NCI-H1105 (cell line): ENCODE measurements at places on chromosomes 6 and 20.

DNA sequence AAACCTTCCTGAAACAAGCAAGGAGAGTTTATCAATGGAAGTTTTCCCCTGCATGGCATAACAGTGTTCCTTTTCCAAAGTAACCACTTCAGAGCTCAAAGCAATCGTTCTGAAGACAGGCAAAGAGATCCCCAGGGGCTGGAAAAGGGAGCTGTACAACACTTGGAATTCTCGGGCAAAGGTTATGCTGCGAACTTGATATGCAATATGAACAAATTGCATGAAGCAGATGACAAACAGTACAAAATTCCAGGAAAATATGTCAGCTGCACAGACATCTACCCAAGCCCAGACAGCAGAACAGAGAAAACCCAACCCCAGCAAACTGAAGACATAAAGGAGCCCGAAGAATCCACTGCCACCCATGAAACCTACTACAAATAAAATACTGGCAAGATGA lies 18.4 kb downstream of the POPDC3 start:
- no peak for DNase-seq

DNA sequence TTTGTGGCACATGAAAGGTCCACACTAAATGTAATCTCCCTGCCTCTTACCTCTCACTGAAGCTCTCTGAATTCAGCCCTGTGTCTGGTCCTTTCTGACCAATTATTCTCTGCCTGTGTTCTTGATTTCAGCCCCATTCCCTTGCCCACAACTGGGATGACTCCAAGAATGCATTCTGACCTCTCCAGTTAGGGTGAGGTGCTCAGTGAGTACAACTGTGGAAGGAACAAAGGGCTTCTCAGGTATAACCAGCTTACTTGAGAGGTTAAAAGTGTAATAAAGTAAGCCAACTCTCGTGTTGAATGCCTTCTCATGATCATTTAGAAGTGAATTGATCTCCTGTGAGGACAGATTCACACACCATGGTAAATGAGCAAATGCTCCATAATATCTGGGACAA lies 88.1 kb downstream of the GCLC start:
- DNase-seq, result no peak

- no peak for DNase-seq
Measured at GRCh38 chr6:144725736-144726522, 440.8 kb downstream of the UTRN start.

DNA sequence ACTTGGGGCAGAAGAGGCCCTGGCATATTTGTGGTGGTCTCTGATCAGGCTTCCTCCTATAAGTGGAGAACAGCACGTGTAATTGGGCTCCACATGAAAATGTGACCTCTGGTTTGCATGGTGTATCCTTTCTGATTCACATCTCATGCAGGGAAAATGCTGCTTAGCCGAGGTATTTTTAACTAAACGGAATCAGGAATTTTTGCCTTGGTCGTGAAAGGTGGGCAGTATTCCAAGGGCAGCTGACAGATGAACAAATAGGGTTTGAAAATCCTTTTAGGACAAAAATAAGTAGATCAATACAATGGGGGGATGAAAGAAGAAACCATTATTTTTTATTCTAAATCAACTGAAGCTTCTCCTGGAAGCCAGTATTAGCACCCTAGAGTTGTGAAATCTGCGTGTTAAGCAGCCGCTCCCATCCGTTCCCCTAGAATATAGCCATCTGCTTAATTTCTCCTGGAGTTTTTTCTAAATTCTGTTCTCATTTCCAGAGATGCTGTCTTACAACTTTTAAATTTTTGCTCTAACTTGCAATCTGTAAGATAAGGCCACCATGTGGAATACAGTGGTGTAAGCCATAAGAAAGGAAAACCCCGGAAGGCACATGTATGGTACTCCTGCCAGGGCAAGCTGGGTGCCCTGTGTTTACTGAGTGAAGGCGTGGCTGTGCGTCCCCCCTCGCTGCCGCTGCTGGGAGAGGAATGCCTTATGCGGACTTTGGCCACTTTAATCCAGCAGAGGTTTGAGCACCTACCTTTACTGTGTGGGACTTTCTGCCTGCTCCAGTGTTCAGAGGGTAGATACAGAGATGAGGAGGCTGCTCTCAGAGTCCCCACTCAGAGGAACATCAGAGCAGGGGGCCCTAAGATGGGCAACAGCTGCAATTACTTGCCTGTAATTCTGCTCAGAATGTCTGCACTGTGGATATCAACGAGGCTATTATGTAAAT lies 52.4 kb downstream of the SYNJ2 start:
- no peak for DNase-seq

GRCh38 chr6:74870403-74870802 lies 335.4 kb downstream of the COL12A1 start:
- DNase-seq, result no peak

GRCh38 chr6:167826230-167826895 lies 348 bp upstream of the AFDN start:
- peak; percentile 70 for DNase-seq

DNA sequence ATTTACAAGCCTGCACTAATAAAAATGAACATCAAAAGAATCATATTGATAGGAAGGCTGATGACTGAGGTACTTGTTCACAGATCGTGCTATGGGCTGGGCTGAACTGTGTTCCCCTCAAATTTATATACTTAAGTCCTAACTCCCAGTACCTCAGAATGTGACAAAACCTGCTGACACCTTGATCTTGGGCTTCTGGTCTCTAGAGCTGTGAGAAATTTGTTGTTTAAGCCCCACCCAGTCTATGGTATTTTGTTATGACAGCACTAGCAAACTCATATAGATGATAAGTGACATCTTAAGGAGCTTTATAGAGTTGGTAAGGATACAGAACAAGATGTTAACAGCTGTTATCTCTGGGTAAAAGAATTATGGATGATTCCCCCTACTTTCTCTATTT lies 13.8 kb downstream of the UBE2V1 start:
- DNase-seq, result no peak

- peak; percentile 24 for DNase-seq
Measured at GRCh38 chr6:10409731-10410206, 5.1 kb downstream of the TFAP2A start.

DNA sequence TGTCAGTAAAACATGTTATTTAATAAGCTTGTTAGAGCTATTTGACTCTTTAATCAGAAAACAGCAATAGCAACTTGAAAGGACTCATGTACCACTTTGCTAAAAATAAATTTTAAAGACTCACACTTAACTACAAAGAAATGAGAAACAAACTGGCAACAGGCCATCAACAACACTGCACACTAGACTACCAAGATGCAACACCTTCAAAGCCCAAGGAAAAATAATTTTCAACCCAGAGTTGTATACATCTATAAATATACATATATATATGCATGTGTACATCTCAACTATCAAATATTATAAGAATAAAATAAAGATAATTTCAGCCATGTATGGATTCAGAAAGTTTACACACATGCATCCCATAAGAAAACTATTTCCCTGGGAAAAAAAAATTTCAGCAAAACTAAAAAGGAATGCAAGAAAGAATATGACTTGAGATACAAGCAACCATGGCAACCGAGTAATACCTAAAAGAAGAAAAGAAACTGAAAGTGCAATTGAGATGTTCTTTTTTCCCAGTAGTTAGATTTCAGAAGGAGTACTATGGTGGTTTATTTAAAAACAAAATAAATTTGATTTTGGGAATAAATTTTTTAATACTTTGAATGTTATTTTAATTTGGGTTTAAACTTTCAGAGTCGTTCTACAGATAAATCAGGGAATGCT lies 303.8 kb downstream of the UBE3D start:
- no peak for DNase-seq

- no peak for DNase-seq
Measured at GRCh38 chr6:21222656-21223055, 370.9 kb upstream of the SOX4 start.

DNA sequence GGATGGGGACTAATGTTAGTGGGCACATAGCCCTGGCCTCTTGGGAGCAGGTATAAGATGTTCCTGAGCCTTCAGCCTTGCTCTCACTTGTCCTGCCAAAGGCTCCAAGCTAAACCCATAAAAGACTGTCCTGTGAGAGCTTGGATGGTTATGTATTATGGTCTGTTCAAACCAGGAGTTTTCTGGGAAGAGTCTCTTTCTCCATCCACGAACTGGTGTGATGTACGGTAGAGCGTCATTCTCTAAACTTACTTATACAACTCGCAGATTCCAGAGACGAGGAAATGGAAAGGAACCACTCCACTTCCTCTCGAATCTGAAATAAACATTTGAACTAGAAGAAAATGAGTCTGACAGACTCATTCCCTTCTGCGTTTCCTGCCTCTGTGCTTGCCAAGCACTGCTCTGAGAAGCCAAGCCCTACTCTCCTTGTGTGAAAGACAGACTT lies 5.3 kb downstream of the SOBP start:
- DNase-seq, result no peak

DNA sequence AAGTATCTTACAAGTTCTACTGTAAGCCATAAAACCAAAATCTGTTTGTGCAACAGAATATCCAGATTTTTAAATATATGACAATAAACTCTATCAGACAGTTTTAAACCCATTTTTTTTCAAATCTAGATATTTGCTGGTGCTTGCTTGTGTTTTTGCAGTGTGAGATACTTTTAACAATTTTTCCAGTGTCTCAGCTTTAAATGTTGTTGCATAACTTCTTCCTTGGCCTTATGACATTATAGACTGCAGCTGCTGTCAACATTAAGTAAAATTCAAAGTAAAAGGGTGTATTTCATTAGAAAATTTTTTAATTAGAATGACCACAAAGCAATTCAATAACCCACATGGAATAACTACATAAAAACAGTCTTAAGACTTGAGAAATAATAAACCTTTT lies 139.5 kb downstream of the PTPRK start:
- no peak for DNase-seq

DNA sequence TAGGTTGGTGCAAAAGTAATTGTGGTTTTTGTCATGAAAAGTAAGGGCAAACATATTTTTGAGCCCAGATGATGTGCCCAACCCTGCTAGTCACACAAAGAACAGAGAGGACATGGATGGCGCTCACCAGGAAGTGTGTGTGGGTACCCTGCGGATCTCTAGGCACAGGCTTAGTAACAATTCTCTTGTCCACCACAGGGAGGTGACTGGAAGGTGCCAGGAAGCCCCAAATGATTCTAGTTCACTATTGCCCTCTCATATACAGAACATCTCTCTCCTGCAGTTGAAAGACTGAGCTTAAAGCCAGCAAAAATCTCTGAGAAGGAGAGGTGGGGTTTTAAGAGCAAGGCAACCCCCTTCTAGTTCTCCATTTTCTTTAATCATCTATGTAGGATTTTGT lies 272.1 kb upstream of the TAB2 start:
- no peak for DNase-seq

DNA sequence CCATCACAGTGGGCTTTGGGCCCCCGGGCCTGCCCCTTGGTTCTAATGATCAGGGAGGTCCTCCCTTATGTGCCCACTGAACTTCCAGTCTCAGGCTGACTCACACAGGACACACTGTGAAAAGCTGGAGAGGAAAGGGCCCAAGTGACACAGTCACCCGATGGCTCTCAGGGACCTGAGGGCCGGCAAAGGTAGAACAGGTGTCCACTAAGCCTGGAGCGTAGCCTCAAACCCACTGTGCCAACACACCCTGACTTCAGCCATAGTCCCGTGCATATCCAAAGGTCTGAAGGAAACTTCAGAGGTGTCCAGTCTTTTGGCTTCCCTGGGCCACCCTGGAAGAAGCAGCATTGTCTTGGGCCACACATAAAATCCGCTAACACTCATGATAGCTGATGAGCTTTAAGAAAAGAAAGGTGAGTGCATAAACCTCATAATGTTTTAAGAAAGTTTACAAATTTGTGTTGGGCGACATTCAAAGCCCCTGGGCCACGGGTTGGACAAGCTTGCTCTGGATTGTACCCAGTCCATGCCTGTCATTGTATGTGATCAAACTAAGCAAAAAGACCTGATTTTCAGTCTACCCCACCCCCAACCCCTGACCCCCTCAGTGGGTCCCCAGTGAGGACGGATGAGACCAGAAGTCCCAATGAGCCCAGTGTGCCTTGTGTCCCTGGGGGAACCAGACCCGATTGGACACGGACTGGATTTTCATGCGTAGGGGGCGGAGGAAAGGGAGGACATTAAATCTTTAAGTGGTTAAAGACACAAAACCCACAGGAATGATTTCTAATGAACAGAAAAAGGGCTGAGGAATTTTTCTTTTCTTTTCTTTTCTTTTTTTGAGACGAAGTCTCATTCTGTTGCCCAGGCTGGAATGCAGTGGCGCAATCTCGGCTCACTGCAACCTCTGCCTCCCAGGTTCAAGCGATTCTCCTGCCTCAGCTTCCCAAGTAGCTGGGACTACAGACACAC lies 6.1 kb downstream of the RAMACL start:
- DNase-seq, result no peak

DNA sequence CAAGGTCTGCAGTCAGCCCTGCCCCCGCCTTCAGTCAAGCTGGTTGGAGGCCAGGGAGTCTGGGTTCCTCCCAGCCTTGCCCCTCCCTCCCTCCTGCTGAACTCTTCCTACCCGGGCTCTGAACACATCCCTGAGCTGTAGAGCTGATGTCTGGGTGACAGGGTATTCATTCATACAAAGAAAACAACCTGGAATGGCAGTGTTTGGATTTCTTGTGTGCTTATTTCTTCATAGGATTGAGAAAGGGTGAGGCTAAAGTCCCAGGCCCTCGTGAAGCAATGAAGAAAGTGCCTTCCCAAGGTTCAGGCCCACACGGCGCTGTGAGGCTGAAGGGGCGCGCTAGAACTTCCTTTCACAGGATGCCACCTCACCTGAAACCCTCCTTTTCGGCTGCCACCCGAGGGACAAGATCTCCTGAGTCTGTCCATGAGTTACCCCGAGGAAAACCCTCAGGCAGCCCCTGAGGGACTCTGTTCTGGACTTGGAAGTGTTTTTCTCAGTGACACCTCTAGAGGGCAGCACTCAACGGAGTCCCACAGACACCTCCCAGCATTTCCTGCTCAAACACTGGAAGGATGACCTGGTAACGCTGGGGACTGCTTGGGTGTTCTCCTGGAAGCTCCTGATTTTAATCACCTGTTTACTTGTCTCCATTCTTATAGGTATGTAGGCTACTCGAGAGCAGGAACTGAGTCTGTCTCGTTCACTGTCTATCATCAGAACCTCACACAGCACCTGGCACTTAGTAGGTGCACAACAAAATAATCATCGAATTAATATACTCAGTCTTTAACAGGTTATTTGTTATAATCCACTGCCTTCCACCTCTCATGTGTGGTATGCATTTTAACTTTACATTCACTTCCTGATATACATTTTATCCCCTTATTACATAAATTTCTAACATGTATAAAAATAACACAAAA lies 11.8 kb upstream of the GSTA1 start:
- DNase-seq, result peak; percentile 16

DNA sequence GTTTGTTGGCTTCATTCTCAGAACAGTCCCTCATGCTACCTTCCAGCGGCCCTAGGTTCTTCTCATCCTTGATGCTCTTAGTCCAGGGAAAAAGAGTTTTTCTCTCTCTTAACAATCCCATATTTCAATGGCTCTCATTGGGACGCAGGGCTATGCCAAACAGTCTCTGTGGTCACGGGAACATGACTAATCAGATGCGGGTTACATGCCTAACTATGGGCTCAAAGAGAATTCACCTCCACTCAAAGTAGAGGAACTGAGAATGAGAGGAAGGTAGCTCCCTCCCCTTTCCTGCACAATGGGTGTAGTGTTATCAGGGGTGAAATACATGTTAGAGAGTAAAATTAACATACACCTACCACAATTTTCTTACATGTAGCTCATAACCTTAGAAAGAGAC lies 18.1 kb upstream of the ATRN start:
- no peak for DNase-seq

GRCh38 chr6:56663344-56663743 lies 20.7 kb upstream of the DST start:
- no peak for DNase-seq
